SW 1271 (cell line): ENCODE measurements at places on chromosomes 7 and 10.

- DNase-seq: no peak
Observed at GRCh38 chr7:149733131-149733923, 40.1 kb downstream of the ZNF467 start.

DNA sequence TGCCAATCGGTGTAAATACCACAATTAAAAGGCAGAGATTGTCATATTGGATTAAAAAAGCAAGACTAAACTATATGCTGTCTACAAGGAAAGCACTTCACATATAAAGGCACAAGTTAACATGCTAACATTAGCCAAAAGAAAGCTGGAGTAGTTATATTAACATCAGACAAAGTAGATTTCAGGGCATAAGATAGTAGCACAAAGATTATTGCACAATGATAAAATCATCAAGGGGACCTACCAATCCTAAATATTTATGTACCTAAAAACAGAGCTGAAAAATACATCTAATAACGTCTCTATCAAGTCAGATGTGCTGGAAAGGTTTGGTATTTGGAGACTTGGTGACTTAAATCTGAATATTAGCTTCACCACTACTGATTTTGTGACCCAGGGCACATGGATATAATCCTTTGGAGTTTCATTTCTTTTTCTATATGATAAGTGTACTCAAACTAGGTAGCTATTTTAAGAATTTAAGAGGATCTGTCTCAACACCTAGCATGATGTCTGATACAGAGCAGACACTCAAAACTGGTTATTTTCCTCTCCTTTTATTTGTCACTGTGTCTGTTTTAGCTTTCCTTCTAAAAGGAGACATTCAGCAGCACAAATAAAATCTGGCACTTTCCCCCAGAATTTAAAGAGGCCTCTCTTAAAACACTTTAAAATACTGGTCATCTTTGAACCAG is 156.5 kb downstream of the DOCK4 start:
- DNase-seq: no peak

GRCh38 chr10:118304521-118304920 is 37.6 kb downstream of the FAM204A start:
- no peak for DNase-seq

DNA sequence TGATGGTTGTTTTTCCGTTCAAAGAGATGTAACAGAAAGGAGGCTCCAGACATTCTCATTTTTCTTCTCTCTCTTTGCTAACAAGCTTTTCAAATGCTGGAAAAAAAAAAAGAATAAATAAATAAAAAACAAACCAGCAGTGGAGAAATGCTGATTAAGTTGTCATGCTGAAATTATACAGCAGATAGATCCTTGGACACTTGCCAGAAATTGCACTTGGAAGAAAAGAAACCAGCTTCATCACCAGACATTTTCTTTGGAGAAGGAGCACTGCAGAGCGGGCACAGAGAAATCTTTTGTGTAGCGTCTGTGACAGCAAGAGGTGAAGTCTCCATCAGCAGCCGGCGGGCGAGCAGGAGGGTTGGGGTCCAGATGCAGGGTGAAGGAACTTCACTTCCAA is 55.8 kb downstream of the CLRN3 start:
- no peak for DNase-seq

- no peak for DNase-seq
Observed at GRCh38 chr10:106980495-106981451, 183.7 kb downstream of the SORCS1 start.

DNA sequence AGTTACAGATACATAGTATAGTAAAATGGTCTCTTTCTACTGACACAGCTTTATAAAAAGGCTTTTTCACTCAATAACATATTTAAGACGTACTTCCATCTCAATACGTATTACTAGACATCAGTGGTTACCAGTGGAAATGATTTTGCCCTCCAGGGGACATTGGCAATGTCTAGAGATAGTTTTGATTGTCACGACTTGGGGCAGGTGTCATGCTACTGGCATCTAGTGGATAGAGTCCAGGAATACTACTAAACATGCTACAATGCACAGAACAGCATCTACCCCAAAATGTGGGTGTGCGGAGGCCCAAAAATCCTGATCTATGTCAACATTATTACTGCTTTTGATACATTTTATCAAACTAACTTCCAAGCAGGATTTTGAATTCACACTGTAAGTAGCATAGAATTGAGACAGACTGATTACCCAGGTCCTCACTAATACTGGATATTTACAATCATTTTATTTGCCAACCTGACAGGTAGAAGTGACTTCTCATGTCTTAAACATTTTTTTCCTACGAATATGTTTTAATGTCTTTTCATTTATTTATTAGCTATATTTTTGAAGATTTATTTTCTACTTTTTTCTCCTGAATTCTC is 53.8 kb downstream of the HGF start:
- DNase-seq: peak; percentile 28

- peak; percentile 56 for DNase-seq
Observed at GRCh38 chr7:1136841-1137516, 23.0 kb downstream of the ZFAND2A start.

GRCh38 chr7:32161708-32162107 is 91.5 kb upstream of the PDE1C start:
- DNase-seq: no peak

- no peak for DNase-seq
Observed at GRCh38 chr7:47207956-47208355, 374.0 kb downstream of the TNS3 start.

- DNase-seq: no peak
Observed at GRCh38 chr10:101446947-101447346, 93.0 kb downstream of the BTRC start.

GRCh38 chr7:15750727-15751126 is 64.2 kb upstream of the MEOX2 start:
- no peak for DNase-seq
